ENCODE measurements at places on chromosomes 13 and 19.

DNA sequence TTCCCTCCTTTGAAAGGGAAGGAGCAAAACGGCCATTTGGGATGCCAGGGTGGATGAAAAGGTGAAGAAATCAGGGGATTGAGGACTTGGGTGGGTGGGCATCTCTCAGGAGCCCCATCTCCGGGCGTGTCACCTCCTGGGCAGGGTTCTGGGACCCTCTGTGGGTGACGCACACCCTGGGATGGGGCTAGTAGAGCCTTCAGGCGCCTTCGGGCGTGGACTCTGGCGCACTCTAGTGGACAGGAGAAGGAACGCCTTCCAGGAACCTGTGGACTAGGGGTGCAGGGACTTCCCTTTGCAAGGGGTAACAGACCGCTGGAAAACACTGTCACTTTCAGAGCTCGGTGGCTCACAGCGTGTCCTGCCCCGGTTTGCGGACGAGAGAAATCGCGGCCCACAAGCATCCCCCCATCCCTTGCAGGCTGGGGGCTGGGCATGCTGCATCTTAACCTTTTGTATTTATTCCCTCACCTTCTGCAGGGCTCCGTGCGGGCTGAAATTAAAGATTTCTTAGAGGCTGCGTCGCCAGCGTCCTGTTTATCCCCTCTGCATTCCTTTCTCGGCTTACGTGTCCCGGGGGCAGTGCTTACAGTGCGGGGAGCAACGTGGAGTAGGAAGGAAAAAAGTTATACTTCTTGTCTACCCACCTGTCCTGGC lies 15.2 kb upstream of the S1PR4 start:
- DNase-seq = peak; percentile 43

GRCh38 chr13:51557875-51558612 lies 26.2 kb upstream of the WDFY2 start:
- no peak for DNase-seq

DNA sequence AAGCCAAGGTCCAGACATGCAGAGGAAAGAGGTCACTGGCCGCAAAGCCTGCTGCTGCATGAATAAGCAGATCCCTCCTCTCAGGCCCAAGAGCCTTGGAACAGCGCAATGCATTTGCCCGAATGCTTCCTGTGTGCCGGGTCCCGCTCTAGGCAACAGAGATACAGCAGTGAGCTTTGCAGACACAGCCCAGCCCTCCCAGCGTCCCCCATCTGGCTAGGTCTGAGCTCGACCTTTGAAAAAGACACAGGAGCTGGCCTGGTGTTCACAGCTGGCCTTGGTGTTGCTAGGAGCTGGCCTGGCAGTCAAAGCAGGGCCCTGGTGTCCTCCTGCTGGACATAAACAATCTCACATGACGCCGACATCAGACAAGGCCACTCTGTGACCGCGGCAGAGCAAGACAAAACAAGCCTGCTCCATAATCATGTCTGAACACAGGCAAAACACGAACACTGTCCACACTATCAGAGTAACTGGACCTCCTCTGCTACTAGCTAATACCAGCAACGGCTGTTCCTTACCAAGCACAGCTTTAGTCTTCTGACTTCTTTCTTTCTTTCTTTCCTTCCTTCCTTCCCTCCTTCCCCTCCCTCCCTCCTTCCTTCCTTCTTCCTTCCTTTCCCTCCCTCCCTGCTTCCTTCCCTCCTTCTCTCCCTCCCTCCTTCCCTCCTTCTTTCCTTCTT lies 5.7 kb upstream of the PEX11G start:
- peak; percentile 96 for DNase-seq

GRCh38 chr19:50361290-50362029 lies 4.0 kb downstream of the NAPSA start:
- no peak for DNase-seq

- DNase-seq = no peak
Measured at GRCh38 chr19:48804496-48804895, 6.3 kb downstream of the BCAT2 start.

Measured in pons (tissue), 1 donor.